ENCODE measurements at places on chromosomes 3 and 15.

GRCh38 chr3:40047406-40047805, 238.0 kb downstream of the MYRIP start:
- peak; percentile 29 for DNase-seq

GRCh38 chr15:57064033-57064432, 145.6 kb downstream of the TCF12 start:
- no peak for DNase-seq

DNA sequence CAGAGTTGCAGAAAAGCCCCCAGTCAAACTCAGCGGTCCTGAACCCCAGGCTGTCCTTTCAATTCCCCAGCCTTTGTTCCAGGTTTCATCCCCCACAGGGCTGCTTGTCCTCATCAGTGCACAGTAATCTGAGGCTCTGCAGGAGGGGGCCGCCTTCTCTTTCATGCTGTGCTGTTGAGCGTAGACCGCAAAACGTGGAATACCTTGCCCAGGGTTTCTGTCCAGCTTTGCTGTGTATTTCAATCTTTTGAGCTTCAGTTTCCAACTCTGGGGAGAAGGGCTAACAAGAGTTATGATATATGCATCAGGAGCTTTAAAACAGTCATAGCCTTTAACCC, 64.8 kb downstream of the FAM43A start:
- DNase-seq, result no peak

DNA sequence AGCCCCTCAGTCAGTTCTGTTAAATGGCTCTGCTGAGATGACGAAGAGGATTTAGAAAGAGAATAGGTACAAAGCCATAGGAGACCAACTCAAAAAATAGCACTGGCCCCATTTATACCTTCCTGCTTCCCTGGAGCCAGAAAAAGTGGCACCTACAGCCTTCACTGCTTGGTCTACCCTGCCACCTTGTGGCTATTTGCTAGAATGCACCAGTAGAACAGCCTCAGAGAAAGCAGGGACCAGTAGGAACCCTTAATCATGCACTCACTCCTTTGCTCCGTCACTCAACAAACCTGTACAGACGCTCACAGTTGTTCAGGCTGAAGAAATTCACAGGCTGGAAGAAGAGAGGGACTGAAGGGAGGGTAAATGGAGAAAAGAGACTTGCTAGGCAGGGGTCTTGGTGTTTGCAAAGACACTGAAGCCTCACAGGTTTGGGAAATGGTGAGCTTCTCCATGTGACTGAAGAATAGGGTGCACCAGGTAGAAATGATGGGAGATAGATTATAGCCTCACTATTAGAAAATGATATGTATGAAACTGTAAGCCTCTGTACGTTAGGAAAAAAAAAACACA, 12.1 kb upstream of the RTP2 start:
- peak; percentile 73 for DNase-seq

GRCh38 chr15:96733721-96734120, 403.2 kb downstream of the NR2F2 start:
- DNase-seq, result no peak

- DNase-seq, result peak; percentile 34
Observed at GRCh38 chr3:170524073-170524472, 61.8 kb downstream of the SLC7A14 start.

DNA sequence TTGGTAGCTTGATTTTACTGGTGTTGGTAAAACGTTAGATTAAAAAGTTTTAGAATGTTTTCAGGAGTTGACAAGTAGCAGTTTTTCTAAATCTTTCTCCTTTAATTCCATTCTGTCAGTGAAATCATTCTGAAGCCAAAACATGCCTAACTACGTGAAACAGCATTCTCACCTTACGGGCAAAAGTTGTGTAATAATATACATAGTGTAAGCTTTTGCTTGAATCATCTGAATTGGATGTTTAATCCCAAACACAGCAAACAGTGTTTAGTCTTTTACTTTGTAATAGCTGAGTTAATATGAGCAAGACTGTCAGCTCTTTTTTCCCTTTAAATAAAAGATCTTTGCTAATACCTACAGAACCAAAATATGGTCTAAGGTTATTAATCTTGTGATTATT, 100.6 kb downstream of the CYP19A1 start:
- no peak for DNase-seq

DNA sequence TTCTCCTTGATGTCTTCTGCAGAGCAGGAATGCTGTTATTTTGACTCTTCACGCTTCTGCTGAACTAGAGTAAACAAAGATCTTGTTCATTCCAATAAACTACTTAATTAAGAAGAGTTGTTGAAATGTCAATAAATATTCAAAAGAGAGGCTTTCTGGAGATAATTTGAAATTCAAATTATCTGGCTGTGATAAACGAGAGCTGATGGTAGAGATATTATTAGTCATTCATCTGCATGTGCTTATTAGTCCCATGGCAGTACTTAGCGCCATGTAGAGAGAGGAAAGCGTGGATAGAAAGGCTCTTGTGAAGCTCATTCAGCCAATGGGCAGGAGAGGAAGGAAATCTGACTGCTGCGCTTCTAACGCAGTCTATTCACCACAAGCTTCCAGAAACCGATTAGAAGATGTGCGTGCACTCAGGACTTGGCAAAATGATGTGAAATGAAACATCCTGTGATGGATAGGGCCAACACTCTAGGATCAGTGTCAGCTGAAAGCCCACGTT, 251.1 kb downstream of the GABRB3 start:
- DNase-seq, result no peak

DNA sequence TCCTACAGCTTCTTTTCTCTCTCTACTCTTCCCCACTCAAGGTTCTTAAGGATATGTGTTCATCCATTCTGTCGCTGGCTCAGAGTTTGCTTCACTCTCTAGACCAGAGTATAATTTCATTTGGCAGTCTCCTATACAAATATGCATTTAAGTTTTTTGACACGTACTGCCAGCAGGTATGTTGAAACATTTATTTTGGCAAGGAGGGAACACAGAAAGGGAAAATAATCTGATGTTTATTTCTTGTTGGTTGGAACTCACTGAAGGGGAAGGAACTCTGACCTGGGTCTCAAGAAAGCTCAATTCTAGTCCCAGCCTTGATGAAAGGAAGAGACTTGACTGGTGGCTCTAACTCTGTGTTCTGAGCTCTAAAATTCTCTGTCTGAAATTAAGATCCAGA, 21.6 kb downstream of the FANCD2 start:
- no peak for DNase-seq

DNA sequence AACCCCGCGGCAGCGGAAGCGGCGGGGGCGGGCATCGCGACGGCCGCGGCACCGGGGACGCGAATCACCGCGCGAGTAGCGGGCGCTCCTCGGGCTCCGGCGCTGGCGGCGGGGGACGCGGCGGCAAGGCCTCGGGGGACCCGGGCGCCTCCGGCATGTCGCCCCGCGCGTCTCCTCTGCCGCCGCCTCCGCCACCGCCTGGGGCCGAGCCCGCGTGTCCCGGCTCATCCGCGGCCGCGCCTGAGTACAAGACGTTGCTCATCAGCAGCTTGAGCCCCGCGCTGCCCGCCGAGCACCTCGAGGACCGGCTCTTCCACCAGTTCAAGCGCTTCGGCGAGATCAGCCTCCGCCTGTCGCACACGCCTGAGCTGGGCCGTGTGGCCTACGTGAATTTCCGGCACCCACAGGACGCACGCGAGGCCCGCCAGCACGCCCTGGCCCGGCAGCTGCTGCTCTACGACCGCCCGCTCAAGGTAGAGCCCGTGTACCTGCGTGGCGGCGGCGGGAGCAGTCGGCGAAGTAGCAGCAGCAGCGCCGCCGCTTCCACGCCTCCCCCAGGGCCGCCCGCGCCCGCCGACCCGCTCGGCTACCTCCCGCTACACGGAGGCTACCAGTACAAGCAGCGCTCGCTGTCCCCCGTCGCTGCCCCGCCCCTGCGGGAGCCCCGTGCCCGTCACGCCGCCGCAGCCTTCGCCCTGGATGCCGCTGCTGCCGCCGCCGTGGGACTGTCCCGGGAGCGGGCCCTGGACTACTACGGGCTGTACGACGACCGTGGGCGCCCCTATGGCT, 675 bp downstream of the RBM15B start:
- DNase-seq, result peak; percentile 23

GRCh38 chr3:124993466-124993865, 58.9 kb upstream of the MUC13 start:
- DNase-seq, result no peak

DNA sequence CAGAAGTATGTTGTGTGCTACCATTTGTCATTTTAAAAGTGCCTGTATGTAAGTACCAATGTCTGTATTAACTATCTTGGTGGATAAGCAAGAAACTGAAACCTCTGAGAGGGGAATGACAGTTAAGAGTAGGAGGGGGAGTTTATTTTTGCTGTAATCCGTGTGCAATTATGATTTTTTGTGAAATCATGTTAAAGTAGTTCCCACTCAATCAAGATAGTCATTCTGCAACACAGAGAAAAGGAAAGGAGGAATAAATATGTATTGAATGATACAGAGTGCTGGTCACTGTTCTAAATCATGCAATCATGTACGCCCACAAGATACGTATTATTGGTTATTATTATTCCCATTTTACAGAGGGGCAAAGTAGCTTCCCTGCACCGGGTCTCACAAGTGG, 105.1 kb upstream of the UBE2E1 start:
- DNase-seq, result no peak

GRCh38 chr3:116492379-116492778, 47.1 kb upstream of the LSAMP start:
- DNase-seq, result no peak

DNA sequence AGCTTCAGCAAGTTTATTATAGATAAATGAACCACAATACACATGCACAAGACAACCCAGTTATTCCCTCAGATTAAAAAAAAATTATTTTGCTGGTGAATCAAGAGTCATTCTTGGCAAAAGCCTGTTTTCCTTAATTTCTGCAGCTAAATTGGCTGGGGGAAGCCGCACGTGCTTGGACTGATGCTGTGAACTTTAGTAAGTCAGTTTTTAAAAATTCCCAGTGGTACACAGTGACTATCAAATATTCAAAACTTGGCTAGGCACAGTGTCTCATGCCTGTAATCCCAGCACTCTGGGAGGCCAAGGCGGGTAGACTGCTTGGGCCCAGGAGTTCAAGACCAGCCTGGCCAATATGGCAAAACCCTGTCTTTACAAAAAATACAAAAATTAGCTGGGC, 23.9 kb downstream of the EHD4 start:
- DNase-seq, result no peak

GRCh38 chr15:45637141-45637540, 2.3 kb downstream of the SQOR start:
- no peak for DNase-seq

- DNase-seq, result peak; percentile 67
Observed at GRCh38 chr3:42351207-42351606, 59.2 kb downstream of the LYZL4 start.

DNA sequence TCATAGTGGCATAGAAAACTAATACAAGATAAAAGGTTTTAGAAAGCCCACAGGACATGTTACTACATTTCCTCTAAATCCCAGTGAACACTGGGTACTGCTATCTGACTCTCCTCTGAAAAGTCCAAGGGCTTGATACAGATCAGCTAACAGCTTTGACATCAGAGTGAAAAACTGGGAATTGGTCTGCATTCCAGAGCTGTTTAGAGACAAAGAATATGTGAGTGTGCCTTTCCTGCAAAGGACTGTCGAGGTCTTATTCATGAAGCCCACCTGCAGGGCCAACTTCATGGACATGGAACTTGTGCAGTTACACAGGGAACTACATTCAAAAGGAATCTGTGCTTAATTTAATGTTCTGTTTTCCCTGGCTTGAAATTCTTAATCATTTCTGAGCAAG, 5.2 kb upstream of the TMCO5A start:
- DNase-seq, result no peak

DNA sequence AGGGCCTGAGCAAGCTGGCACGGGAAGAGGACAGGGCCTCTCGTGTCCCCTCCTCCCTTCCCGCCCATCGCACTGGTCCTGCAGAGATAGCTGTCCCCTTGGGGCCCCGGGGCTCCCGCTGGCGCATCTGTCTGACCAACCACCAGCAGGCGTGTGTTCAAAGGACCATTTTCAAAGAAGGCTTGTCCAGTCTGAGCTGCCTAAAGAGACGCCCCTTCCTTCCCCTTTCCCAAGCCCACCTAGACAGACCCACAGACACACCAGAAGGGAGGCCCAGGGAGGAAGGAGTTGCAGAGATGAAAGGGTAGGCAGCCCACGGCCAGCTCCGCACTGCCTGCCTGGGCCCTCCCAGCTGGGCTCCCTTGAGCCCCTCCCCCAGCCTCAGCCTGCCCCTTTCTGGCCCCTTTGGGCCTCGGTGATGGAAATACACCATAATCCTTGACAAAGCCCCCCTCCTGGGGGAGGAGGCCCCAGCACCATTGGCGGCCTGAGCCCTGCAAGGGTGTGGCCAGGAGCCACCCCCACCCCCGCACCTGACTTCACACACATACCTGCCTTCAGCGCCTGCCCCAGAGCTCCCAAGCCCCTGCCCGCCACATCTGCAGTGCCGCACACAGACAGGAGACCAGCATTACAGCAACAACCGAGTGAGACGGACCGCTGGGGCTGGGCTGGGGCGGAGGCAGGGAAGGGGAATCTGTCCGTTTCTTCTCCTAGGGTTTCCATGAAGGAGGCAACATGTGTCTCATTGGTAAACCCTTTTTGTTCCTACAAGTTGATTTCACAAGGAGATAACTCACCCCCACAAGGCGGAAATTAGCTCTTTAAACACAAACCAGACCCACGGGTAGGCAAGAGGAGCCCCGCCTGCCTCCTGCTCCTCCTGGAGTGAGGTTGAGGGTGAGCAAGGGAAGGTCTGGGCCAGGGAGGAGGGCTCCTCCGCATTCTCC, at the start of gene STRA6:
STRA6 (minus strand) TSS at position 336 of the 950 bp plus-strand sequence. CDS start 520 bp downstream, outside the sequence.
- peak; percentile 44 for DNase-seq

- no peak for DNase-seq
Observed at GRCh38 chr3:65907232-65908130, 131.2 kb downstream of the MAGI1 start.

GRCh38 chr3:105375750-105376511, 9.2 kb downstream of the ALCAM start:
- no peak for DNase-seq

DNA sequence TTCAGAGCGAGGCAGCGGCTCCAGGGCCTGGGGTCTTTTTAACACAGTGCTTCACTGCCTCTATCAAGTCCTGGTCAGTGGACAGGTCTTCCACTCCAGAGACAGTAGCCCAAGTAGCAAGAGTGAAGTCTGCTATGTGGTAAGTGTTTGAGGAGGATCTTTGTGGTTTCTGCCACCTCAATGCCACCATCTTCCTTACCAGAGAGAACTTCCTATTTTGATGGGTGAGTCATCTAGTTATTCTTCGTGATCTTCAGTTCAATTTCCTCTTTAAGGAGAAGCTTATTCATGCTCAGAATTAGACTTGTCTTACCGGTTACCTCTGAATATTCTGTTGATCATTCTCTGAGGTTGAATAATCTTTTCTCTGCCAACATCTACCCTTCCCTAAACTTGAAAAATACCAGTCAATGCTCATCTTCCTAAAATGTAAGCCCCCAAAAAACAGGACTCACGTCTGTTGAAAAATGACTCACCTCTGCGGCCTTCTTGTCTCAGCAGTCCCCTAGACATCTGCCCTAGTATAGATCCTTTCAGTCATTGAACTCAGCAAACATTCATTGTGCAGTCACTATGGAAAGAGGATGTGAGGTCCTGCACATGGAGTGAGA, 32.2 kb upstream of the BCL6 start:
- peak; percentile 28 for DNase-seq

GRCh38 chr3:194139814-194140391, 4.0 kb downstream of the HES1 start:
- no peak for DNase-seq

- DNase-seq, result peak; percentile 81
Observed at GRCh38 chr3:177906578-177907229, 629.5 kb upstream of the KCNMB2 start.

- no peak for DNase-seq
Observed at GRCh38 chr3:151592287-151592686, 131.4 kb upstream of the IGSF10 start.

- DNase-seq, result no peak
Observed at GRCh38 chr3:140007911-140008869, 73.2 kb downstream of the CLSTN2 start.

- no peak for DNase-seq
Observed at GRCh38 chr3:82462977-82463376, 701.5 kb upstream of the GBE1 start.
